ENCODE measurements at places on chromosomes 7 and 10. TPM values are rescaled to one million over a fixed set of nuclear protein-coding genes. Genes with fewer than 3 reads are reported as not detected.

CDHR1 gene
- 6.1 TPM for total RNA-seq

BMPER gene
- total RNA-seq, result 16.2 TPM

NPFFR1 gene
- total RNA-seq, result not detected

PRRT4 gene
- total RNA-seq, result not detected

MRPS24 gene
- total RNA-seq, result 60.8 TPM

Measured in glutamatergic neuron (in vitro differentiated cells).